Activated naive CD4-positive, alpha-beta T cell treated with Interleukin-2 at 50 U/mL for 16 hours (primary cell): ENCODE measurements at places on chromosomes 3 and 15.

- DNase-seq = no peak
These were observed 137.4 kb downstream of the GAP43 start for GRCh38 chr3:115760716-115761115.

GRCh38 chr3:161049683-161050248, 55.4 kb downstream of the B3GALNT1 start:
- DNase-seq = no peak

GRCh38 chr3:112007633-112008032, 8.9 kb downstream of the TAGLN3 start:
- no peak for DNase-seq

DNA sequence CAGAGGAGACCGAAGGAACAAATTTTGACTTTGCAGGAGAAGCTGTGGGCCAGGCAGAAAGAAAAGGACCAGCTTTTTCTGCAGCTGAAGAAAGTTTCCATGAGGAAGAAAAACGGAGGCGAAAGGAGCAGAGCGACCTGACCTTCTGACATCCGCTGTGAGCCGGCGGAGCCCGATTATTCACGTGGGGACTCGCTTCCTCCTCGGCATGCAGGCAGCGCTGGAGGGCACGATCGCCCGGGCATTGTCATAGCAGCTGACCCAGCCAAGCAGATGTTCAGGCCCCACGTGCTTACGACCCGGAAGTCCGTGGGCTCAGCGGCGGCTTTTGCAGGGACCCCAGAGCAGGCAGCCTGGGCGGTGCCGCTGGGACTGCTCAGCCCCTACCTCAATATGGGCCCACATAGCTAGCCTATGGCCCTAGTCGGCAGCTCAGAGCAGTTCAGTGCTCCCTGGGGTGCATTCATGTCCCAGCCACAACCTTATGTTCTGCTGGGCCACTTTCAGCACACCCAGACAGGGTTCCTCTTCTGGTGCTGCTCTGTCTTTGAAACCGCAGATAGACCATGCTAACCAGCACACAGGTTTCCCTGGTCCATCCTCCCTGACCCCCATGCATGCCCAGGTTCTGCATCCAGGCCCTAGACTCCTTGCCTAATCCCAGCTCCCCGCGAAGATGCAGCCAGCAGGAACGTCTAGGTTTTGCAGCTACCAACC, 10.5 kb upstream of the EIF4A2 start:
- peak; percentile 67 for DNase-seq

- DNase-seq = no peak
These were observed 24.3 kb downstream of the ZDHHC19 start for GRCh38 chr3:196186651-196187573.

- DNase-seq = peak; percentile 66
These were observed 54.0 kb downstream of the NR1D2 start for GRCh38 chr3:23999012-23999641.

DNA sequence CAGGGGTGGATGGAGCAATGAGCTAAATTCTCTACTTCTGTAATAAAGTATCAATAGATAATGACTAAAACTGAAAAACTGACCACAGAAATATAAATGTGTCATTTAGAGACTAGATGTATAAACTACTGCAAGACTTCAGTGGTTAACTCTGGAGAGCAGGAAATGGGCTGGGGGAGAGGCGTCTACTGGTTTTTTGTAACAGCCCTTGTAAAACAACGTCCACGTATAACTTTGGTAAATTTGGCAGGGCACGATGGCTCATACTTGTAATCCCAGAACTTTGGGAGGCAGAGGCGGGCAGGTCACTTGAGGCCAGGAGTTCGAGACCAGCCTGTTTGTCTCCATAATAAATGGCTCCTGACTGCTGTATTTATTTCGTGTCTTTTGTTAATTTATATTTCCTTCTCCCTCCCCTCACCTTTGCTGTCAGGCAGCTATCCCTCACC, 12.5 kb downstream of the RAB27A start:
- DNase-seq = peak; percentile 63

GRCh38 chr3:69090021-69090420, 5.3 kb downstream of the ARL6IP5 start:
- no peak for DNase-seq

GRCh38 chr15:77347197-77347596, 72.7 kb downstream of the PEAK1 start:
- no peak for DNase-seq

GRCh38 chr3:42712688-42713372, 10.2 kb upstream of the HHATL start:
- DNase-seq = no peak

DNA sequence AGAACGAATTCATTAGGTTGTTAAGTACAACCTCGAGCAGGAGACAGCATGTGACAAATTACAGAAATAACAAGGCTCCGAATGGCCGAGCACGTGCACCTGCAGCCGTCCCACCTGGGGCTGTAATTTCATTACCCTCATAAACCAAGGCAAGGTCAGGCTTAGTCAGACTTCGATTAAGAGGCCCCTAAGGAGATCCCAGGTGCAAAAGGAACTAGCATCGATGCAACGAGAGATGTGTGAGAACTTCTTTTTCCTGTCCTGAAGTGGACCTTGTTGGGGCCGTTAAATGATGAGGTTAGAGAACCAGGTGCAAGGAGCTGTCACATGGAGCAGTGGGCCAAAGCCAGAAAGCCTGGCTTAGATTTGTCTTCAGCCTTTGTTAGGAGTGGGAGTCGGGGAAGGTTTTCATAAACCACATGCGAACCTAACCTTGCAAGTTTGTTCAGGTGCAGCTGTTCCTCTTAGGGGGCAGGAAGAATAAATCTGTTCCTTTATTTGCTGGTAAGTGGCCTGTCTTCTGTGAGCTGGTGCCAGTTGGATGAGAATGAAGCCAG, 559.9 kb upstream of the MCTP2 start:
- DNase-seq = no peak

- no peak for DNase-seq
These were observed 1.3 kb downstream of the HHLA2 start for GRCh38 chr3:108297647-108298046.

- no peak for DNase-seq
These were observed 49.8 kb downstream of the KBTBD12 start for GRCh38 chr3:127964816-127965215.

DNA sequence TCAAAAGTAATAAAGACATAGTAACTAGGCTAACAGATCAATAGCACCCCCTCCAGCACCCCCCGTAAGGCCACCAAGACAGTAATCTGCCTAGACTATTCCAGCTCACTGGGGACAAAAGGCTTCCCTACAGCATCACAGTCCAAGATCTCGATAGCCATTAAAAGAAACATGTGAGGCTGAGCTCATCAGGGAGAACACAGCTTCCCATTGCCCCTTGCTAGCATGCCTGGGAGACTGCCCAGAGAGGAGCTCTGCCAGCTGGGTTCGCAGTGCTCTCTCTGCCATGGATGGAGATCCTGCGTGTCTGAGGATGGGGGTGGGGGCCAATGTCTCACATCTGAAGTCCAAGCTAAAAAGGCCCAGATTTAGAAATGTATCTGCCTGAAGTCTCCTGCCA, 17.8 kb downstream of the LRIG1 start:
- DNase-seq = no peak

DNA sequence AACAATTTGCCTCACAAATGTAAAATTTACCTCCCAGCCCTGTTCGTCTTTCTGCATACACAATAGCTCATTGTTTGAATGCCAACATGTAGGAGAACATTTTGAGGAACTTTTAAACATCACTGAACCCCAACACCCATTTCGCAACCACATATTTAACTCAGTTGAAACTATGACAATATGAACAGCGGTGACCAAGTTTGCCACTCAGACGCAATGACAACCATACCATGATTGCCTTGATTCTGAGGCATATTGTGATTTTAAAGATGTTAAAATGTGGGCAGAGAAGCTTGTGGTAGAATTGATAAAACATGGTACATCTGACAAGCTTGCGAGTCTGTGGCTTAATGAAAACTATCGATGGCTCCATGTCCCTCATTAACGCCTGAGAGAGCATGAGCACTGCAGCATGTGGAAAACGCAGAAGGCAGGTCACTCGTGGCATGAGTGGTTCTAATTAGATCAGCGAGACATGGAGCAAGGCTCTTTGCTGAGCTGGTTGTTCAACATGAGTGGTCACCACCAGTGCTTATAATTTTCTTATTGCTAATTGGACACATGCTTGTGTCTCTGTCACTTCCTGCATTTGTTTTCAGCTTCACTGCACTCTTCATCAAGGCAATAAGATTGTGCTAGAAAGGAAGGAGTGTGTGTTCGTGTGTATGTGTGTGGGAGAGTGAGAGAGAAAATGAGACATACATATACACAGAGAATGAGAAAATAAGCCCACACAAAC, 116.8 kb downstream of the CHST2 start:
- DNase-seq = no peak

DNA sequence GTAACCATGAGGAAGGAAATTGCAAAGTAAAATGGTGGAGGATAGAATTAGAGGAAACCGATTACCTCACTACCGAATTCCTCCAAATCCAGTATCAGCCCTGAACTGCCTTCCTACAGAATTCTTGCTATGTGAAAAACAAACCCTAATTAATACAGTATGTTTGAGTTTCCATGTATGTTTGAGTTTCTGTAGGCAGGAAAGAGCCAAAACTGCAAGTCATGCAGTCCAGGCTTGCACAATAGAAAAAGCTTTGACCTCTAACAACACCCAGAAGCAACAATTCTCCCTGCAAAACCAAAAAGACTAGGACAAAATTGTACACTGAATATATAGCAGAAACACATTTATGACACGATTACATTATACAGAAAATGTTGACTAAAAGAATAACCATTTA, 614.8 kb downstream of the DIPK2A start:
- DNase-seq = no peak

GRCh38 chr3:126085276-126085675, 1.4 kb upstream of the SLC41A3 start:
- no peak for DNase-seq

GRCh38 chr15:81942157-81942556, 103.7 kb downstream of the MEX3B start:
- no peak for DNase-seq

DNA sequence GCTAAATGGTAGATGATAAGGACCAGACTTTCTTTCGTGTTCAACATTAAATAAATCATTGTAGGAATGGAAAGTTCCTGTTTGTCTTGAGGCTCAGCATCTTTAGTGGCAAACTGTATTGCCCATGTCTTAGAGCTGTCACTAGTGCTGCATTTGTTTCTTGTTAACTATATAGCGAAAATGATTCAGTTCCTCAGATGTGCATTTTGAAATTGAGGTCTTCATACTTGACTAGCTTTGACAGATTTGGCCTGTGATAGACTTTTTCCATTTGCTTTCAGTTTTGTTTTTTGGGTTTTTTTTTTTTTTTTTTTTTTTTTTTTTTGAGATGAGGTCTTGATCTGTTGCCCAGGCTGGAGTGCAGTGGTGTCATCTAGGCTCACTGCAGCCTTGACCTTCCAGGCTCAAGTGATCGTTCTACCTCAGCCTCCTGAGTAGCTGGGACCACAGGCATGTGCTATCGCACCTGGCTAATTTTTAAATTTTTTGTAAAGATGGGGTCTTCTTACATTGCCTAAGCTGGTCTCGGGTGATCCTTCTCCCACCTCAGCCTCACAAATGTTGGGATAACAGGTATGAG, 9.5 kb upstream of the RPLP1 start:
- DNase-seq = no peak

DNA sequence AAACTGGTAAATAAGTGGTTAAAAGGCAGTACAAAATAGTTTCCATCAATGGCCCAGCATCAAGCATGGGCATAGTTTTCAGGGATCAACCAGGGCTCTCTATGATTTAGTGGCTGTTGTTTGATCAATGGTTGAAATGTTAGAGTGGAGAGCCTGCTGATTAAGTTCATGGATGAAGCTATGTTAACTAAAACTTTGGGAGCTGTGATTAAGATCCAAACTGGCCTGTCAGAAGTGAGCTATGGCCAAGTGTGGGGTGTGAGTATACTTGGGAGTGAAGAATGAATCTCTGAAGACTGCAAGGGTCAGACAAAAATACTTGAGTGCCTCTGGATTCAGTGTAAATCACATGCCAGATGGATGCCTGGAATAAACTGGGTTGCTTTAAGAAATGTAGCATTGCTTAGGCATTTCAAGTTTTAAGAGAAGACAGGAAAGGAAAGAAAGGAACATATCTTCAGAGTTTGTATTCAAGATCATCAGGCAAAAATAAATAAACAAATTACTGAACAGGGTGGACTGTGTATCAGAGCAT, 422.2 kb upstream of the ADAMTS9 start:
- DNase-seq = no peak

DNA sequence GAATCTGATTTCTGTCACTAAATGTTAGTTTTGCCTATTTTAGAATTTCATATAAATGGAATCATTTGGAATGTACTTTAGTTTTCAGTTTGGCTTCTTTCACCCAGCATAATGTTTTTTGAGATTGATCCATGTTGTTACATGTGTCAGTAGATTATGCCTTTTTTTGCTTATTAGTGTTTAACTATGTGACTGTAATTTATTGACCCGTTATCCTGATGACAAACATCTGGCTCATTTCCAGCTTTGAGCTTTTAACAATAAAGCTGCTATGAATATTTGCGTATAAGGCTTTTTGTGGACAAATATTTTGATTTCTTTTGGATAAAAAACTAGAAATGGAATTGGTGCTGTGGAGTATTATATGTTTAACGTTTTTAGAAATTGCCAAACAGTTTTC, 254.5 kb upstream of the CFAP20DC start:
- no peak for DNase-seq

DNA sequence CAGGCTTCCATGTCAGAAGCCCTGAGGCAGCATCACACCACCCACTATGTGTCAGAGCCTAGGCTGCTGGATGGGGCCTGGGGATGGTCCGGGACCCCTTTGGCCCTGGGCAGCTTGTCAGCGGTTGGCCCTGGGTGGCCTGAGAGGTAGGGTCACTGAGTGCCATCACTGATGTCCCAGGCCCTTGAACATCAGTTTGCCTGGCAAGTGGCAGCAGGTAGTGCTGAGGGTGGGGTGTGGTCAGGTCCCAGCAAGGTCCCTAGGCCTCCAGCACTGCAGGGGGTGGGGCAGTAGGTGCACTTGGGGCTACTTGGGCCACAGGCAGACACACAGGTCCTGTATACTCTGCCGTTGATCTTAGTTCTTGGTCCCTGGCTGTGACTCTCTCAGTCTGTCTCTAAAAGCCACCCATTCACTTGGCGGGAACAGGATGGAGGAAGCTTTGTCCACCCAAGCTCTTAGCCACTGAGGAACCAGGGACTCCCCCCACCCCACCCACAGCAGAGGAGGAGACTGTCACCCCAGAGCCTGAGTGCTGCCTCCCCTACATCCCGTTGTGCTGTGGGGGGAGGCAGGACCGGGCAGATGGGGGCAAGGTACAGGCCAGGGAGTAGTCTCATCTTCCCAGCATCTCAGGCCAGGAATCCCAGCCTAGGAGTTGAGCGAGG, 5.8 kb downstream of the GNAI2 start:
- no peak for DNase-seq

GRCh38 chr3:184341925-184342324, 4.5 kb downstream of the FAM131A start:
- DNase-seq = no peak
